ENCODE measurements at places on chromosomes 4 and X.

DNA sequence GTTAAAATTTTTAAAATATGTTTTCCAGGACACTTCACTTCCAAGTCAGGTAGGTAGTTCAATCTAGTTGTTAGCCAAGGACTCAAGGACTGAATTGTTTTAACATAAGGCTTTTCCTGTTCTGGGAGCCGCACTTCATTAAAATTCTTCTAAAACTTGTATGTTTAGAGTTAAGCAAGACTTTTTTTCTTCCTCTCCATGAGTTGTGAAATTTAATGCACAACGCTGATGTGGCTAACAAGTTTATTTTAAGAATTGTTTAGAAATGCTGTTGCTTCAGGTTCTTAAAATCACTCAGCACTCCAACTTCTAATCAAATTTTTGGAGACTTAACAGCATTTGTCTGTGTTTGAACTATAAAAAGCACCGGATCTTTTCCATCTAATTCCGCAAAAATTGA lies 49.7 kb downstream of the XIAP start:
- DNase-seq = no peak

DNA sequence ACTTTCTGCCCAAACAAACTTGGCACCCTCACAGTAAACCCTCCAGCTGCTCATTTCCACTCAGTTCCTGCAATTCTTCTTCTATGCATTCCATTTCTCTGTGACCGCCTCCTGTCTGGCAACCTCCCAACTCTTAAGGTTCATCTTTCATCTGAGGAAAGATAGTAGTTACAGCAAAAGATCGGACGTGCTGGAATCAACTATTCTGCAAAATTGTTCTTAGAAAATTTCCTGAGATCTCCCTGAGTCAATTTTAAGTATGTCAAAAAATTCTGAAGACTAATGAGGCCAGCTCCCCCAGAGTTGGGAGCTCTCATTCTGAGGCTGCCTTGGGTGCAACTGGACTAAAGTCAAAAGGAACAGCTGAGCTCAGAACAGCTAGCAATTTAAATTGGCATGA lies 1026.0 kb downstream of the ADGRL3 start:
- peak; percentile 23 for DNase-seq

GRCh38 chrX:38726612-38727011 lies 74.6 kb upstream of the MID1IP1 start:
- DNase-seq = no peak

DNA sequence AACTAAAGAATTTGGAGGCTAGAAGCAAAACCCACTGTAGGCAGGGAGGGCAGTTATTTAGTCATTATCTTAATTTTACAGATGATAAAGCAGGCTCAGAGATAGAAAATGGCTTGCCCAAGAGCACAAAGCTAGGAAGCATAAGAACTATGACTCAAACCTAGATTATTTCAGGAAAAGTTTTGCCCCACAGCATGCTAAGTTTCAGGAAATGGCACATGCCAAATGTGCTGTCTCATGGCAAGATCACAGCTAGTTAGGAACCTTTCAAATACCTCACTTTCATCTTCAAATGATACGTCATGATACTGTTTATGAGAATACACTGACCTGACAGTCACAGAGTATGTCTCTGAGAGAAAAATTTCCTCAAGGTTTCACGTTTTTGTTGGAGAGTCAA lies 78.5 kb upstream of the SPANXC start:
- peak; percentile 39 for DNase-seq

DNA sequence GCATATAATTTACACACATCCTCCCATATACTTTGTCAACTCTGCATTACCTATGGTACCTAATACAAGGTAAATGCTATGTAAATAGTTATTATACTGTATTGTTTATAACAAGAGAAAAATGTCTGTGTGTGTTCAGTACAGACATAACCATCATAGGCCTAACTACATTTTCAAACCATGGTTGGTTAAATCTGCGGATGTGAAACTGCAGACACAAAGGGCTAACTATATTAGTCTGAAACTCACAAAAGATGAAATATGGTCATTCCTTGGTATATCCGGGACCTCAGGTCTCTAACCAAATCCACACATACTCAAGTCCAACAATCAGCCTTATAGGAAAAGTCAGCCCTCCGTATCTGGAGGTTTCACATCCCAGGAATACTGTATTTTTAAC lies 13.5 kb downstream of the MAPK10 start:
- DNase-seq = no peak

DNA sequence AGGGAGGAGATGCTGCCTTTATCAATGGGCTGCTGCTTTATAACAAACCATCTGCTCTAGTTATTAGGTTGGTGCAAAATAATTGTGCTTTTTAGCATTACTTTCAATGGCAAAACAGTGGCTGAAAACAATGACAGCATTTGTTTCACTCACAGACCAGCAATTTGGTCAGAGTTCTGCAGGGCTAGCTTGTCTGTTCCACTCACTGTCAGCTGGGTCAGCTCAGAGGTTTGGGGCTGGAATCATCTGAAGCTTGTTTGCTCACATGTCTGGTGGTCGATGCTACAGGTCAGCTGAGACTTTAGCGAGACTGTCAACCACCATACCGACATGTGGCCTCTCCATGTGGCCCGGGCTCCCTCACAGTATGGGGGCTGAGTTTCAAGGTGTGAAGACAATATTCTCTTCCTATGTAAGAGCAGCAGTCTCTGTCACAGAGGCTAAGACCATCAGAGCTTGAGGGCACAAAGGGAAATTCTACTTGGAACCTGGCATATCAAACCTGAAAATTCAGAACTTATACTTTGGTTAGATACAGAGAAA lies 81.3 kb upstream of the LIMCH1 start:
- no peak for DNase-seq

DNA sequence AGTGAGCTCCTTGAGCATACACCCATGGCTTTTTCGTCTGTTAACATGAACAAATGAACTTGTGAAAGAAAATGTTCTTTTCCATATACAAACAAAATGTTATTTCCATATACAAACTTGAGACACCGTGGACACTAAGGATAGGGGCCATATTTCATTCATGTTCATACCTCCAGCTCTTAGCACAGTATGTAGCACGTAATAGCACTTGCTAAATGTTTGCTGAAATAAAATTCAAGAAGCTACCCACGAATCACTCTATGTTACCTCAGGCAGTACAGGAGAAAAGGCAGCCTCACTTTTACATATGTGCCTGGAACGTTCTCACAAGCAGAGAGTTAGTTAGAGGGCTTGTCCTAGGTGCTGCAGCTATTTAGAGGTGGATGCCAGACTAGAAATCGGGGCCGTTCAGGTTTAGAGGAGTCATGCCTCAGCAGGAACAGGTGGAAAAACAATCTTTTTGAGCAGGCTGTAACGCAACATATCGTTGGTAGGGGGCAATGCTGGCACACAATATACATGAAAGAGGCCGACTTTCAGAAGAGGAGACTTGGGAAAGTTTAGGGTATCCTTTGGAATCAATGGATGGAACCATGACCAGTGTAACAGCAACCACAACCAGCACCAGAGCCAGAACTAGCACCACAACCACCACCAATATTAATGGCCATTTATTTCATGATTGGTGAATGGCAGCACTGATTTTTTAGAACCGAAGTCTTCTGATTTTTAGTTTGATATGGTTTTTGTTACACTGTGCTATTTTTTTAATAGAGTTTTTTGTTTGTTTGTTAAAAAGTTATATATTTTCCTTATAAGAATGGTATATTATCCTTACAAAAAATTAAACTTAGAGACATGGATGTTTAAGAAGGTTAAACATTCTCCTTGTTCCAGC lies 14.8 kb upstream of the PAQR3 start:
- DNase-seq = peak; percentile 58

GRCh38 chr4:163505374-163505773 lies 10.9 kb downstream of the TMA16 start:
- DNase-seq = no peak

DNA sequence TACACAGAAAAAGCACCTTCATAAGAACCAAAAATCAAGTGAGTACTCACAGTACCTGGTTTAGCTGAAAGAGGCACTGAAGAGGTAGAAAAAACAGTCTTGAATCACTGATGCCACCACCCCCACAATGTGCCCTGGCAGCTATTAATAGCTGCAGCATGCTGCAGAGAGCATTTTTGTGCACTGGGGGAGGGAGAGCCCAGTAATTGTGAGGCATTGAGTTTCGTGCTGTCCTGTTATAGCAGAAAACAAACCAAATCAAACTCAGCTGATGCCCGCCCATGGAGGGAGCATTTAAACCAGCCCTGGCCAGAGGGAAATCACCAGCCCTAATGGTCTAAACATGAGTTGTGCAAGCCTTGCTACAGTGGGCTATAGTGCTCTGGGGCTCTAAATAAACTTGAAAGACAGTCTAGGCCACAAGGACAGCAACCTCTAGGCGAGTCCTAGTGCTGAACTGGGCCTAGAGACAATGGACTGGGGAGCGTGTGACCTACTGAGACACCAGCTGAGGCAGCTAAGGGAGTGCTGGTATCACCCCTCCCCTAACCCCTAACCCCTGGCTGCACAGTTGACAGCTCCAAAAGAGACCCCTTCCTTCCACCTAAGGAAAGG lies 106.3 kb upstream of the TMLHE start:
- no peak for DNase-seq

DNA sequence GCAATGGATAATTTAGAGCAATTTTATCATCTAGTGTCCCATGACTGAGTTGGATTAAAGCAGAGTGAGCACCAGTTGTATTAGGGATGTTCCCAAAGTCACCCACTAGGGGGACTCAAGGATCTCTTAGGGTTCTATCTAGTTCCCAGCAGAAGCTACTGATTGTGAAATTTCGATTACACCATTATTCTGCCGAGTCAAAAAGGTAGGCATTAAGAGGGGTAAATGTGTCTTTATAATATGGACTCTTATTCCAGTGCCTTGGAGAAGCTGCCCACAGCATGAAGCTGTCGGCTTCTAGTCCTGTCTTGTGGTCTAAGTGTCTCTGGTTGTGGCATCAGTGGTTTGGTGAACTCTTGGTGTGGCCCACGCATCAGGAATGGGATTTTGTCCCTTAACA lies 53.3 kb downstream of the RGS12 start:
- DNase-seq = peak; percentile 78

DNA sequence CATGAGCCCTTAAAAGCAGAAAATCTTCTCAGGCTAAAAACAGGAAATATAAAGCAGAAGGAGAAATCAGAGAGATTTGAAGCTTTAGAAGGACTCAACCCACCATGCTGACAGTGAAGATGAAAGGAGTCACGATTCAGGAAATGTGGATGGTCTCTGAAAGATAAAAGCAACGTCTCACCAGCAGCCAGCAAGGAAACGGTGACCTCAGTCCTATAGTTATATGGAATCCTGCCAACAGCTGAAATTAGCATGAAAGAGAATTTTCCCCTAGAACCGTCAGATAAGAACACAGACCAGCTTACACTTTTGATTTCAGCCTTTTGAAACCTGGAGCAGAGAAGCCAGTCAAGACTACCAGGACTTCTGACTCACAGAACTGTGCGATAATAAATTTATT lies 715.7 kb upstream of the HTR2C start:
- DNase-seq = no peak

GRCh38 chr4:113838460-113838859 lies 76.9 kb upstream of the CAMK2D start:
- DNase-seq = no peak

DNA sequence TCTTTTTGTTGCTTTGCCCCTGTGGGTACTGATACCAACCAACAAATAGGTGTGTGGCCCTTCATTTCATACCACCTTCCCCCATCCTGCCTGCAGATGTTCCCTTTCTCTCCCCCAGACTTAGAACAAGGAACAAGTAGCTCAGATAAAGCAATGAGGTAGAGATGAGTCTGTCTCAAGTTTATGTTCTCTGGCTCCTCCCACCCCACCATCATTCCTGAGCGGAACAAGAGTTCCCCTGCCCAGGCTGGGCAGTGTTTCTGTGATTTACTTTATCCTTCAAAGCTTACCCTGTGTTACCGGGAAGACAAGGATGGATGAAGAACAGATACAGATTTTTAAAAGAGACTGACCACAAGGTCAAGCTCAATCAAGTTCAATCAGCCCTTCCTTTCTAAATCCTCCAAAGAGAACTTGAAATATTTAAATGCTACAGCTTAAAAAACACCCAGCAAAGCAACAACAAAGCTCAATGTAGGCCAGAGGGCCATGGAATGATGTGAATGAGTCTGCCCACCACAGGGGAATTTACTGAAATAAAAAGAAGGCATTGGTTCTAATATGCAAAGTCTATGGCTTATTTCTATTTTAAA lies 80.1 kb upstream of the UCP1 start:
- DNase-seq = no peak

Measured in PC-3 (cell line).